ENCODE measurements at places on chromosomes 2 and 18.

DNA sequence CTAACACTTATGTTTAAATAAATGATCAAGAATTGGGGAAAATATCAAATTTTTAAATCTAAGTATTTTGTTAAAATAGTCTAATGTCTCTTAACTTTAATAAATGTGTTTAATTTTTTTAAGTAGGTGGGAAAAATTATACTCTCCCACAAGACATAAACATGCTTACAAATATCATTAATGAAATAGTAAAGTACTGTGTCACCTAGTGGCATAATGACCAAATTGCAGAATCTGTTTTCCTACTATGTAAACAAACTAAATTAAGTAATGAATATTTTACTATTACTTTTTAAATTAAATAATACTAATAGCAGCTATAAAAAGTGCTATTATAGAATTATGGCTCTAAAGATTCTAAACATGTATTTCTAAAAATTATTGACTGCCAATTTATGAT lies 52.0 kb upstream of the CHAC2 start:
- DNase-seq: no peak

DNA sequence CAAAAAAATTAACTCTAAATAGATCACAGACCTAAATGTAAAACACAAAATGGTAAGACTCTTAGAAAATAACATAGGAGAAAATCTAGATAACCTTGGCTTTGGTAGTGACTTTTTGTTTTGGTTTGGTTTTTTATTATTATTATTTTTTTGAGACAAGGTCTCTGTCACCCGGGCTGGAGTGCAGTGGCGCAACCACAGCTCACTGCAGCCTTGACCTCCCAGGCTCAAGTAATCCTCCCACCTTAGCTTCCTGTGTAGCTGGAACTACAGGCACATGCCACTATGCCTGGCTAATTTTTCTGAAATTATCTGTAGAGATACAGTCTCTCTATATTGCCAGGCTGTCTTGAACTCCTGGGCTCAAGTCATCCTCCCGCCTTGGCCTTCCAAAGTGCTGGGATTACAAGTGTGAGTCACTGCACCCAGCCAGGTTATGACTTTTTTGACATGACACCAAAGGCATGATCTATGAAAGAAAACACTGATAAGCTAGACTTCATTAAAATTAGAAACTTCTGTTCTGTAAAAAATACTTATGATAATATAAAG lies 88.0 kb downstream of the HNRNPLL start:
- no peak for DNase-seq

DNA sequence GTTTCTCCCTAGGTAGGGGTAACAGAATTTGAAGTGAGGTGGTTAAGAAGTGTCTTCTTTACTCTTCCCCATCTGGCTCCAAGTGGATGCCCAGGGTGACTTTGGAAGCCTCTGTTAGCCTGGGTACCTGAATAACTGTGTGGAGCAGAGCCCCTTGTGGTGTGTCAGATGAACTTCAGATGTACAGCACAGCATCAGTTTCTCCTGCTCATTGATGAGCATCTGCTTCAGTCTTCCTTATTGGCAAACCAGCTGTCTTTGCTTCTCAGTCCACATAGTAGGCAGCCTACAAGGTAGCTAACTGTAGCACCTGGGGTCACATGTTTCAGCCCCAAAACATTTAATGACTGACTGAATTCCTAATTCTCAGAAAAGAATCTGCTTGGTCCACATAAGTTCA lies 56.2 kb upstream of the ATP8B1 start:
- DNase-seq: no peak

DNA sequence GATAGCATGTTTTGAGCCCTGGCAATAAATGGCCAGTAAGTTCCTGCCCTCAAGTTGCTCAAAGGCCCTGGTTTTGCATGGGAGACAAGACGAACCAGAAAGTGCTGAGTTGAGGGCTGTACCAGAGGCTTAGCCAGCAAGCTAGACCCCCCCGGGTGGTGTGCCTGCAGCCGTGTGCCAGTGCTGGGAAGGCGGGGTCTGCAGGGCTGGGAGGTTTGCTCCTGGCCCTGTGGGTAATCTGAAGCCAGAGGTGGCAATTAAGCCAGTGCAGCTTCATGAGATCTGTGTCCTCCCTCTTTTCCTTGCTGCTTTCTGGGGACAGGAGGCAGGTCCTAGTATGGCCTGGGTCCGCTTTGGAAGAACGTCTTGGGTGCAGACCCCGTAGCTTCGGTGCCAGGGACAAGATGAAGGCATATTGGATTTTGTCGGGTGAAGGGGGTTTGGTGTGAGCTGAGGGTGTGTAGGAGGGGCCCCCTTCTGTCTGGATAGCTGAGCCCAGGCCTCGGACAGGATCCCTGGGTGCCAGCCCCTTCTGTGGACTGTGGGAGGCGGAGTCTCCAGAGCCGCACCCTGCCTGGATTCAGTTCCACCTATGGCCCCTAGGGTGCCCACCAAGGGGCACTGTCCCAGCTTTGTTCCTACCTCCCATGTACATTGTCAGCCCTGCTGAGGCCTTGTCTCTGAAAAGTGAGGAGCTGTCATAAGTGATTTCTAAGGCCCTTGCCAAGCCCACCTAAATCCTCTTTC lies 15.6 kb downstream of the ATOH8 start:
- DNase-seq: peak; percentile 39

DNA sequence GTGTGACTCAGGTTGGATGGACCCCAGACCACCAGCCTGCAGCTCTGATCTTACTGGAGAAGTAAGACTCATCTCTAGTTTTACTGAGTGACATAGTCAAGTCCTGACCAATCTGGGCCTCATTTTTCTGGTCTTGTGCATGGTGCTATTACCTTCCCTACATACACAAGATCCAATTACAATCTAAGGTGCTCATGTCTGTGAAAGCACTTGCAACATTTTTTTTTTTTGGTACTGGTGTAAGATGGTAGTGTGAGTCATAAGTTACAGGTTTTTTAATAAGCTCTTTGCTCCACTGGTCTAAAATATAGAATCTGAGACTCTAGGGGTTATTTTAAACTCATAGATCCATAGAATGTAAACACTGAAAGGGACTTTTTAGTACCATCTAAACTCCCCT lies 117.3 kb upstream of the EFEMP1 start:
- no peak for DNase-seq

GRCh38 chr2:177164584-177165052 lies 48.0 kb upstream of the HNRNPA3 start:
- DNase-seq: peak; percentile 65

- no peak for DNase-seq
Observed at GRCh38 chr2:218029366-218030360, 26.9 kb upstream of the TNS1 start.

DNA sequence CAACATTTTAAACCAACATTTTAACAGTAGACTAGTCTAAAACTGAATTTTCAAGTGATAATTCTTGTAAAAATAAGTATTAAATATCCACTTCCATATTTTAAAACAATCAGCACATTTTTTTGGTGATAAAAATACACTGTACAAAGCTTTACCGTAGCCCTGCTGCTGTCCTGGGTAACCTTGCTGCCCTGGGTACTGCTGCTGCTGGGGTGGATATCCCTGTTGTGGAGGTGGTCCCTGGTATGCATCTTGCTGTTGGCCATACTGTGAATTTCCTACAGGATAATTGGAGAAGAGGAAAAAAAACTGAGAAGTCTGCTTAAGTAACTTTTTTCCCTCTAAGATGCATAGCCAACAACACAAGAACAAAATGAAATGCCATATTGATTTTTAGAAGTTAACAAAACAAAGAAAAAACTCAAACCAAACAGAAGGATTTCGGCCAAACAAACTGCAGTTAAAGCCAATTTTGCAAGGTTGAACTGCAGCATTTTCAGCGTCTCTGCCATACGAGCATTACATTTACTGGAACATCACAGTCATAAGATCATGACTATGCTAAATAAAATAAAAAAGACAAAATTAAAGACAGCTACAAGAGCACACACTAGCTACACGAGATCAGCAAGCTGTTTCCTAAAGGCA lies 55.4 kb downstream of the SS18 start:
- no peak for DNase-seq

DNA sequence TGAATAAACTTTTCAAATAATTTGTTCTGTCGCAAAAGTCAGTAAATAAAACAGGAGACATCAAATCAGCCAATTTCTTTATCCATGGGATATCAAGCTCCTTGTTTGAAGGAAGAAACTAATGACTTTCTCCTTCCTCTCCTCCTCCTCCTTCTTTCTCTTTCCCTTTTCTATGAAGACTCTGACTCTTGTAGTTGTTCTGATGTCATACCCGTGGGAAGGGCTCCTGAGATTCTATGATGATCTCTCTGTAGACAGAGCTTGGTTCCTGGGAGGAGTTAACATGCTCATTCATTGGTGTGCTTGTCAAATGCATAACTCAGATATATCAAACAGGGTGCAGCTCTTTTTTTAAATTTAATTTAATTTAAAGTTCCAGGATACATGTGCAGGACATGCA lies 118.7 kb upstream of the KCTD1 start:
- no peak for DNase-seq

- DNase-seq: no peak
Observed at GRCh38 chr2:182179176-182179575, 193.5 kb downstream of the PPP1R1C start.

DNA sequence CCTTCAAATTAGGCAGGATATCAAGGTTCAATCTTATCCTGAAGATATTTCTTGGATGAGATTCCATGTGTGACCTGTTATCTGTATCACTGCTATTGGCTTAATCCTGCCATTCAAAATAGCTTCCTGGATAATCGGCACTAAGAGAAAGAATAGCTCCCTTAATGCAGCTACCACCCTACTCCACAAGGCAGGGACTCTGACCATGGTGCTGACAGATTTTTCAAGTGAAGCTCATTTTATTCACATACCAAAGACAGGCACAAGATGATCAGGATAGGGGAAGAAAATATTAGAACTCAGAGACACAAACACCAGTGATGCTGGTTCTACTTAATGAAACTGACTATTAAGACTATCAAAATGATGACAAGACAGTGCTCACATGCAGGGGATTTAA lies 74.9 kb downstream of the ORC4 start:
- DNase-seq: no peak

GRCh38 chr18:54263904-54264336 lies 5.4 kb upstream of the POLI start:
- no peak for DNase-seq

DNA sequence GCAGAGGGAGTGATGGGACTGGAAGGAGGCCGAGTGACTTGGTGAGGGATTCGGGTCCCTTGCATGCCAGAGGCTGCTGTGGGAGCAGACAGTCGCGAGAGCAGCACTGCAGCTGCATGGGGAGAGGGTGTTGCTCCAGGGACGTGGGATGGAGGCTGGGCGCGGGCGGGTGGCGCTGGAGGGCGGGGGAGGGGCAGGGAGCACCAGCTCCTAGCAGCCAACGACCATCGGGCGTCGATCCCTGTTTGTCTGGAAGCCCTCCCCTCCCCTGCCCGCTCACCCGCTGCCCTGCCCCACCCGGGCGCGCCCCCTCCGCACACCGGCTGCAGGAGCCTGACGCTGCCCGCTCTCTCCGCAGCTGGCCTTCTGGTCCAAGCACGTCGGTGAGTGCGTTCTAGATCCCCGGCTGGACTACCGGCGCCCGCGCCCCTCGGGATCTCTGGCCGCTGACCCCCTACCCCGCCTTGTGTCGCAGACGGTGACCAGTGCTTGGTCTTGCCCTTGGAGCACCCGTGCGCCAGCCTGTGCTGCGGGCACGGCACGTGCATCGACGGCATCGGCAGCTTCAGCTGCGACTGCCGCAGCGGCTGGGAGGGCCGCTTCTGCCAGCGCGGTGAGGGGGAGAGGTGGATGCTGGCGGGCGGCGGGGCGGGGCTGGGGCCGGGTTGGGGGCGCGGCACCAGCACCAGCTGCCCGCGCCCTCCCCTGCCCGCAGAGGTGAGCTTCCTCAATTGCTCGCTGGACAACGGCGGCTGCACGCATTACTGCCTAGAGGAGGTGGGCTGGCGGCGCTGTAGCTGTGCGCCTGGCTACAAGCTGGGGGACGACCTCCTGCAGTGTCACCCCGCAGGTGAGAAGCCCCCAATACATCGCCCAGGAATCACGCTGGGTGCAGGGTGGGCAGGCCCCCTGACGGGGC lies 4.6 kb downstream of the PROC start:
- no peak for DNase-seq

DNA sequence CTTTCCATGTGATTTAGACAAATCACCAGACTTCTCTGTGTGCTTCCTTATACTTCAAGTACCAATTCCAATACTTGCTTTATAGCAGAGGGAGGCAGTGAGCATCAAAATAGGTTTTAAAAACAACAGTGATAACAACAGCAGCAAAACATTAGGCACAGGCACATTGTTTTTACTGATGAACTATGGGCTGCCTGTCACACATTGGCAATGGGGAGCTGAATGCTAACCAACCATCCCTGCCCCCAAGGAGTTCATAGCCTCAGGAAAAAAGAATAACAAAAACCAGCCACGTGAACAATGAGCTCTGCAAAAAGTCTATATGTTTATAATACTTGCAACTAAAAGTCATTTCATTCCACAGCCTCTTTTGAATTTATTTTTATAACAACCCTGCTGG lies 287.9 kb upstream of the TRIB2 start:
- DNase-seq: no peak

- no peak for DNase-seq
Observed at GRCh38 chr2:152012697-152013096, 86.1 kb downstream of the CACNB4 start.

- no peak for DNase-seq
Observed at GRCh38 chr18:78983512-78983911, 3.9 kb downstream of the SALL3 start.

DNA sequence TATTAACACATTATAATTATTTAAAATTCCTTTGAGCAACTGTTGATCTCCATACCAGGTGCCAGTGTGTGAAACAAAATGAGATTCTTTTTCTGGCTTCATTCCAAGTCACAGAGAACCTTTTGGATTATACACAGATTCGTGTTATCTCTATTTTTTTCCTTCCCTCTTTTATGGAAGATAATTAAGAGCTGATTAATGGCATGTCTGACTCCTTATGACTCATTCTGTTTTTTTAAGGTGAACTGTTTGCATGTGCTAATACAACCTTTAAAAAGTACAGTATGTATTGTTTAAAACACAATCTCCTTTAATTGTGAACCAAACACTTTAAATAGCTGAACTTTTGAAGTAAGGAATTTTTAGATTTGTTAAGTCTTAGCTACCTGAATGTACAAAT lies 39.3 kb downstream of the PELI1 start:
- DNase-seq: no peak

- no peak for DNase-seq
Observed at GRCh38 chr2:191311627-191312026, 66.4 kb downstream of the MYO1B start.

GRCh38 chr2:132676999-132677398 lies 7.0 kb upstream of the LYPD1 start:
- no peak for DNase-seq

- DNase-seq: no peak
Observed at GRCh38 chr2:126856403-126856802, 42.3 kb upstream of the TEX51 start.

GRCh38 chr2:137096693-137097092 lies 331.3 kb downstream of the THSD7B start:
- DNase-seq: no peak

GRCh38 chr2:61268249-61268648 lies 106.3 kb downstream of the C2orf74 start:
- no peak for DNase-seq

DNA sequence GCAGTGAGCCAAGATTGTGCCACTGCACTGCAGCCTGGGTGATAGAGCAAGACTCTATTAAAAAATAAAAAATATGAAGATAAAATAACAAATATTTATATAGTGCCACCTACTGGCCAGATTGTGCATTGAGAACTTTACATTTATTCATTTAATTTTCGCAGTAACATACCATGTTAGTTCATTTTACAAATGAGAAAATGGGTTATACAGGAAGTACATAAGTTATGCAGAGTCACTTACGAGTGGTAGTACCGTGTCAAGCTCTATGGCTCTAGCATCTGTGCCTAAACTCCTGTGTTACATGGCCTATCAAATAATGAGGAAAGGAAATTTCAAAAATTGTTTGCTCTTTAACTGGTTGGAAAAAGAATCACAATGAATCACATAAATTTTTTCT lies 27.9 kb downstream of the RIF1 start:
- DNase-seq: no peak
